ENCODE measurements at places on chromosomes 11 and 22.

DNA sequence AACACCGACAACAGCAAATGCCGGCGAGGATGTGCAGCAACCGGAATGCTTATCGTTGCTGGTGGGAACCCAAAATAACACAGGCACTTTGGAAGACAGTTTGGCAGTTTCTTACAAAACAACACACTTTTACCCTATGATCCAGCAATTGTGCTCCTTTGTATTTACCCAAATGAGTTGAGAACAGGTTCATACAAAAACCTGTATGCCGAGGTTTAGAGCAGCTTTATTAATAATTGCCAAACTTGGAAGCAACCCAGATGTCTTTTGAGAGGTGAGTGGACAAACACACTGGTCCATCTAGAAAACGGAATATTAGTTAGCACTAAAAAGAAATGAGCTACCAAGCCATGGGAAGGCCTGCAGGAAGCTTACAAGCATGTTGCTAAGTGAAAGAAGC, 118.9 kb downstream of the CTTN start:
- no peak for DNase-seq

GRCh38 chr11:4111834-4112233, 17.2 kb downstream of the RRM1 start:
- no peak for DNase-seq

- no peak for DNase-seq
Measured at GRCh38 chr11:9726321-9727022, 62.6 kb downstream of the SWAP70 start.

DNA sequence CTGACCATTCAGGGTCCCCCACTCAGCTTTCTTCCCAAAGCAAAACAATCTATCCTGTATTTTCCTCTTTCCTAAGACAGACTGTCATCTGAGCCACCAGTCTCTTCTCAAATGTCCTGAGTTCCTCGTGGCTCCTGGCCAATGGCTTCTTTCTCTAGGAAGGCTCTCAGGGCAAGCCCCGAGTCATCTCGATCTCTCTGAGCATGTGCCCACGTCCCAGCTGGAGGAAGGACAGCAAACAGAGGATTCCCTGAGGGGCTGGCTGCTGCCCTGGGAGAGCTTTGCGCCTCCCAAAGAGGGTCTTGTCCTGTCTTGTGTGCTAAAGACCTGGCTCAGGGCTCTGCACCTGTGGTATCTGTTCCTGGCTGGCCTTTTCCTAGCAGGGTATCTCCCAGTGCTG, 8.3 kb downstream of the SLC37A2 start:
- DNase-seq, result no peak

GRCh38 chr11:17699147-17700114, 19.9 kb upstream of the MYOD1 start:
- DNase-seq, result no peak

GRCh38 chr11:30859669-30860068, 273.5 kb upstream of the MPPED2 start:
- no peak for DNase-seq

- DNase-seq, result no peak
Measured at GRCh38 chr11:77071671-77072605, 5.2 kb downstream of the CAPN5 start.

GRCh38 chr11:78453140-78453935, 35.7 kb upstream of the GAB2 start:
- DNase-seq, result no peak

- DNase-seq, result no peak
Measured at GRCh38 chr11:92464822-92465221, 240.2 kb downstream of the FAT3 start.

GRCh38 chr11:116901211-116901610, 63.8 kb upstream of the APOA1 start:
- DNase-seq, result no peak

DNA sequence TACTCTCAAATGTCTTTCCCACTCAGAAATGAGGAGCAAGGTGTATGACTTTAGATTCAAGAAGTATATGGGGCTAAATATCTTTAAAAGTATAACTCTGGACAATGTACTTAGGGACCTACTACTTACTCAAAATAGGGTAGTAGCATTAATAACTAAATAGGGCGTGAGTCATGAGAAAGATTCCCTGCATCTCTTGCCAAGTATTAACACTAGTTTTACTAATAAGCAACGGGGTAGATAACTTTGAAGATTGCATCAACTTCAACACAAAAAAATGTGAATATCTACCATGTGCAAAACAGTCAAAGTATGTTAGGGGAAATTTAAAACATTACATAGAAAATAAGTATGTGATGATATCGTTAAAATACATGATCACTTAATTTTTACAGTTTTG, 99.6 kb downstream of the PGR start:
- DNase-seq, result no peak
